ENCODE measurements at places on chromosomes 6 and 20.

- no peak for DNase-seq
These were observed 118.5 kb upstream of the MMS22L start for GRCh38 chr6:97401533-97401932.

DNA sequence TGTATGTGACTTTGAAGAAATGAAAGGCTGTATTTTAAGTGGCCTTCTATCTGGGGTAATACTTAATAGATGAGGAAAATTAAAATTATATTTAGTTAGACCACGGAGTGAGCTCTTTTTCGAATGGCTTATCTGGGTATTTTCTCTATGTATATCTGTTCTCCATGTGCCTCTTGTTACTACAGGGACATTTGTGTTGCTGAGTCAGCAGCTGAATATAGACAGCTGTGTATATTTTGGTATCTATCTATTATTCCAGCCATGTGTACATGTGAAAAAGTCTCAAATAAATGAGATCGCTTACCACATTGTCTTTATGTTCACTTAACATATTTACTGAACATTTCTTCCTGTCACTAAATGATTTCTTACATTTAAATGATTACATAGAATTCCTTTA, 57.2 kb downstream of the TMEM200A start:
- DNase-seq: no peak

- no peak for DNase-seq
These were observed 4.6 kb downstream of the CST7 start for GRCh38 chr20:24953621-24954133.

DNA sequence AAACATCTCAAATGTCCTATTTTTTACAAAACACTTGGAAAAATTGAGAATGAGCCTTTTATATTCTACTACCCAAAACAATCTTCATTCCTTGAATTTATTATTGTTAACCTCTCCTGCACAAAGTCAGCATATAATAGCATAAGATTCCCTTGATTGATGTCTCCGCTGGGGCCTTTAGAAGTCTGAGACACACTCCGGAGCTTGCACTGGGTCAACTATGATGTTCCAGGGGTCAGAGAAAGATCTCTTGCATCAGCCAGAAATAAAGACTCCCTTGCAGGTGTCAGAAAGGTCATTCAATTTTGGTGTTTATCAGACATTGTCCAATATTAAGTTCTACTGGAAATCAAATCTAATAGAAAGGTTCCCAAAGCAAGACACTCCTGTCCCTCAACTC, 29.7 kb upstream of the NHSL1 start:
- DNase-seq: no peak

DNA sequence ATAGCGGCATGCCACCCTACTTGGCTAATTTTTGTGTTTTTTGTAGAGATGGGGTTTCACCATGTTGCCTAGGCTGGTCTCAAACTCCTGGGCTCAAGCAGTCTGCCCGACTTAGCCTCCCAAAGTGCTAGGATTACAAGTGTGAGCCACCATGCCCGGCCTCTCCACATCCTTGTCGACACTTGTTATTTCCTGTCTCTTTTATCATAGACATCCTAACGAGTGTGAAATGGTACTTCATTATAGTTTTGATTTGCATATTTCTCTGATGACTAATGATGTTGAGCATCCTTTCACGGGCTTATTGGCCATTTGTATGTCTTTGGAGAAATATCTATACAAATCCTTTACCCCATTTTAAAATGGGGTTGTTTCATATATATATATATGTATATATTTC, 39.0 kb upstream of the ASXL1 start:
- DNase-seq: no peak

DNA sequence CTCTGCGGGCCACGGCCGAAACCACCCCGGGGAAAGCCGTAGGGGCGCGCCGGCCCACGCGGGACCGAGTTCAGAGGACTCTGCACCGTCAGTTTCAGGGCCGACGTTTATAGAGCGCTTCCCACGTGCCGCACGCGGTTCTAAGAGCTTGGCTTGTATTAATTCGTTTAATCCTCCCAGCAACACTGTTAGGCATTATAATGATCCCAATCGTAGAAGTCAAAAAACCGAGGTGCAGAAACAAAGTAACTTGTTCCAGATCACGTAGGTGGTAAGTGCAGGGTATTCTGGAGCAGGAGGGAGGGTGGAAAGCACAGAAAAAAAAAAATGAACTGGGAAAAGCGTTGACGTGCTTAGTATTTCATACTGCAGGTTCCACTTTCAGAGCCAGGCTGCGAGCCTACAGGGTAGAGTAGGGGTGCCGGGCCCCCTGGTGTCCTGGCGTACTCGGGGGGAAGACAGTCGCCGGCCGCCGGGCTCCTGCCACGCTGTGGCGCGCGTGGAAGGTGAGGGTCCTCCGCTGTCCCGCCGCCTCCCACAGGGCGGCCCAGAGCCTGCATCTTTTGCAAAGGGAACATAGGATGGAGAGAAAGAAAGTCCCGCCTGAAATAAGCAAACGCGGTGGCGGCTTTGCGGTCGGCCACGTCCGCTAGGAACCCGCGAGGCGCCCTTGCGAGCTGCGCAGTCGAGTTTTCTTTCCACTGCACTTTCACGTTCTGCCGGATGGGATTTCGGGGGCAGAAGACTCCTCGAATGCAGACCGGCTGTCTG, 10.2 kb upstream of the FOXF2 start:
- no peak for DNase-seq

DNA sequence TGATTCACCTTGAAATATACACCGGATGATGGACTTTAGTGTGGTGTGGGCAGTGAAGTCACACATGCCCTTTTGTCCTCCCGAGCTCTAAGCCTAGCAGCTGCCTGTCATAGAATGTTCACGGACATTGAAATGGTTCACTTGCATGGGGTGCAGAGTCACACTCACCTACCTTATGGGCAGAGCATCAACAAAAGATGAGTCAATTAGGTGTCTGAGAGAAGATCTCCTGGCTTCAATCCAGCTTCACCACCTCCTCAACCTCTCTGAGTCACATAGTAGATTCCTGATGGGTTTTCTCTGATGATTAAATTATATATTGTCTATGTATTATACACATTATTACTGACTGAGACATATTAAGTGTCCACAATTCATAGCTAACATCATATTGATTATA, 48.1 kb upstream of the HLA-E start:
- no peak for DNase-seq

GRCh38 chr6:41689171-41690008, 46.0 kb downstream of the TFEB start:
- no peak for DNase-seq

DNA sequence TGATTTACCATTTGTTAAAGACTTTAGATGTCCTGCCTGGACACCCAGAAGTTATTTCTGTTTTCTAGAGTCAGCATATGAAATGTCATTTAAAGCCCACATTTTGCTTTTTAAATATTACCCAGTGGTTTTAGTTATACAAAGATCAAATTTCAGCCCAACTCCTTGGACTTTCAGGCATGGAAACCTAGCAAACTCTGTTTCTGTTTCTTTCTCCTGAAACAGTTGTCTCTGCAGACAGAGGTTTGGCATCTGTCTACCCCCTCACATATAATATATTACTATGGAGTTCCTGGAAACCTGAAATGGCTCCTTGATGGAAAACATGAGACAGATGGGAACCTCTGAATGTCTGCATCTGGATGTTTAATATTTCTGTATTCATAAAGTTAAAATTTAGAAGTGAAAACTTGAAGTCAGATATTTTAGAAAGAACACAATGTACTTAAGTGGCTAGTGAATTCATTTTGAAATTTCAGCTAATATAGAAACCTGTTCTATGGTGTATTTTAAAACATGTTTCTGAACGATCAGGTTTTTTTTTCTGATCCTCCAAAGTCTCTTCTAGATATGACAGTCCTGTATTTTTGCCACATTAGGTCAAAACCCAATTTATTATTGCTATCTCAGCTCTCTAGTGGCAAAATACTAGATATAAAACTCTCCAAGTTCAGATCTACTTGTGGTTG, 743.3 kb downstream of the CD109 start:
- no peak for DNase-seq

DNA sequence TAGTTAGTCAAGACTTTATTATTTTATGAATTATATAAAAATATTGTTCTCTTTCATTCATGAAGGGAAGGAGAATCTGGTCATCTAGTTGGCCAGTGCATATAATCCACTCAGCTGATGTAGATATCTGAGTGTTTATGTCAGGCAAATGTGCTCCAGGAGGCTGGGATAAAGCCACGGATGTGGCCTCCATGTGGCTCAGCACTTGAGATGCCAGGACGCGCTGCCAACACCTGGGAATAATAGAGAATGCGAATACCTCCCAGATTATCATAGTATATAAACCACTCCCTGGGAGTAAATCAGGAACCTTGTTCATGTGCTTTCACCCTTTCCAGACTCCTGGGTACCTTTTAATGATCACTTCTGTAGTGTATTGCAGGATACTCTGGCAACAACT, 1006.0 kb downstream of the KIF16B start:
- no peak for DNase-seq

DNA sequence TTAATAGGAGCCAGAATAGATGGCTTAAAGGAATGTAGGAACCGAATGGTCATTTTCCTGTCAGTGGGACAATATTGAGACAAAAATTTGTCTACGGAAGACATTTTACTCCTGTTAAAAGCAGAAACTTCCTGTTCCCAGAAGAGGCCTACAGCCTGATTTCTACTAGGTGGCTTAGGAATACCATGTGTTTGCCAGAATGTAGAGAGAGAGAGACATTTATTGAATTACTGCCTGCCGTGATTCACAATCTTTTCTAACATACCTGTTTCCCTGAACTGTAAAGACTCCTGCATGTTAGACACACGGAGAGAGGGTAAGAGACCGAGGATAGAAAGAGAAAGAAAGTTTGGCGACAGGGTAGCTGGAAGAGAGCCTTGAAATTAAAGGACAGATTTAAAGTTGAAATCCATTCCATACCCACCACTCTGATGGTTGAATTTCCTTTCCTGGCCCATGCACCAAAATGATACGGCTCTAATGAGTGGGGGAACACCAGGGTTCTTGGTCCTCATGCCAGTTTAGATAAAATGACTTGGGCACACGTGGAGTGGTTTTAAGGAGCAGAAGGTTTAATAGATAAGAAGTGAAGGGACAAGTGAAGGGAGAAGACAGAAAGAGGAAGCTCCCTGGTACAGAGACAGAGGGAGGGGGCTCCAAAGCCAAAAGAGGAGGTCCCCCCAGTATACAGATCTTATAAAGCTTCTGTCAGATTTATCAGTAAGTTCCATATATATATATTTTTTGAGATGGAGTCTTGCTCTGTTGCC, 22.5 kb downstream of the NCOA3 start:
- no peak for DNase-seq

DNA sequence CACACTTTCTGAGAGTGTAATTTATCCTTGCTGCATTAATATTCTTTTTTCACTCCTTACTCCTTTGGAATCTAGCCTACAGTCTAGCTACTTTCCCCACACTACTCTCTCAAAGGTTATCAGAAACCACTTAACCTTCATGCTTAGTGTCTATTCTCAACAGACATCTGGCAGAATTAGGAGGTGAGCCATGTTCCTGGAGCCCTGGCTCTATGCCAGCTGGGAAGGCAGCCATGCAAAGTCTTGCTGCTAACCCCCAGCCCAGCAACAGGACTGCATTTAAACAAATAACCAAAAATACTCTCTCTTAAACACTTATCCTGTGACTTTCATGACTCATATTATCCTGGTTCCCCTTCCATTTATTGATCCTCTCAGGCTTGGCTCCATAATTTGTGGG, 260.2 kb downstream of the BCKDHB start:
- no peak for DNase-seq

- no peak for DNase-seq
These were observed 43.3 kb upstream of the PHACTR2 start for GRCh38 chr6:143634486-143634885.

- DNase-seq: peak; percentile 24
These were observed 706 bp upstream of the TUBB2B start for GRCh38 chr6:3228046-3228671.

DNA sequence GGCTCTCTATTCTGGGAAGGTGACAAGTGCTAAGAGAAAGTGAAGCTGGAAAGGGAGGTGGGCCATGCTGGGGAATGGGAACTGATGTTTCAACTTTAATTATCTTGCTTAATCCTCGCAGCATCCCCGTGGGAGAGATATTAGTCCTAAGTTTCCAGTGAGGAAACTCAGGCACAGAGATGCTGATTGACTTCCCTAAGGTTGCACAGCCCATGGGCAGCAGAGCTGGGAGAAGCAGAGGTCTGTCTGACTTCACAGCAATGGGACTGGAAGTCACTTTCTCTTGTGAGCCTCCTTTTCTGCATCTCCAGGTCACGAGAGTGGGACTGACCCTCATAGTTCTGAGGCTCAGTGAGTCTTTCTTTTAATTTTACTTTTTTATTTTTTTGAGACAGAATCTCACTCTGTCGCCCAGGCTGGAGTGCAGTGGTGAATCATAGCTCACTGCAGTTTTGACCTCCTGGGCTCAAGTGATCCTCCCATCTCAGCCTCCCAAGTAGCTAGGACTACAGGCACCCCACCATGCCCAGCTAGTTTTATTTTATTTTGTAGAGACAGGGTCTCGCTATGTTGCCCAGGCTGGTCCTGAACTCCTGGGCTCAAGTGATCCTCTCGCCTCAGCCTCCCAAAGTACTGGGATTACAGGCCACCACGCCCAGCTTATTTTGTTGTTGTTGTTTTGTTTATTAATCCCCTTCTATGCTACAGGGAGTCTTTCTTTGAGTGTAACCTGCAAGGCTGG, 2.6 kb downstream of the RAB44 start:
- no peak for DNase-seq

DNA sequence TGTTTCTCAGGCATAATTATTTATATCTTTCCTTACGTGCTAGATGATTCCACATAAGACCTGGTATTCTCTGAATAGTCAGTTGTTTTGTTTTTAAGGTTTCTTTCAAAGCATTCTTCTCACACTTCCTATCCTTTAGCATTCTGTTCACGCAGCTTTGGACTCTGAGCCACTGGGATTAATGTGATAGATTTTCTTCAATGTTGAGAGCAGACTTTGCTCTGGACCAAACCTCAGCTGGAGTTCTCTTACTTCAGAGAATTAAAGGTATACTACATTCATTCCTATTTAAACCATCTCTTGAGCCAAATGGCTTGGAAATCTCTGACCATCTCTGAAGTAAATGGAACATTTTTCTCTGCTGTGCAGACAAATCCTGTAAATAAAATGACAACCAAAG, 70.7 kb upstream of the TRAF3IP2 start:
- DNase-seq: no peak

GRCh38 chr6:166203003-166203640, 35.5 kb upstream of the TBXT start:
- DNase-seq: no peak

GRCh38 chr6:37582306-37582705, 82.6 kb upstream of the CCDC167 start:
- no peak for DNase-seq

- no peak for DNase-seq
These were observed 4.6 kb downstream of the MDC1 start for GRCh38 chr6:30712441-30712945.

GRCh38 chr20:52945862-52946522, 26.2 kb upstream of the TSHZ2 start:
- no peak for DNase-seq

All from endothelial cell (in vitro differentiated cells).